Gastrocnemius medialis (tissue), 4 donors: ENCODE measurements at places on chromosomes 16 and 17. TPM values are rescaled to one million over a fixed set of nuclear protein-coding genes. Genes with fewer than 3 reads are reported as not detected.

WNT3 gene
- not detected for total RNA-seq

CSH2 gene
- not detected for total RNA-seq

RNF222 gene
- total RNA-seq: not detected

C17orf50 gene
- not detected for total RNA-seq

TMEM238L gene
- not detected for total RNA-seq

NAA60 gene
- total RNA-seq: 15.7 TPM

CRHR1 gene
- total RNA-seq: not detected

C17orf78 gene
- not detected for total RNA-seq

DNA sequence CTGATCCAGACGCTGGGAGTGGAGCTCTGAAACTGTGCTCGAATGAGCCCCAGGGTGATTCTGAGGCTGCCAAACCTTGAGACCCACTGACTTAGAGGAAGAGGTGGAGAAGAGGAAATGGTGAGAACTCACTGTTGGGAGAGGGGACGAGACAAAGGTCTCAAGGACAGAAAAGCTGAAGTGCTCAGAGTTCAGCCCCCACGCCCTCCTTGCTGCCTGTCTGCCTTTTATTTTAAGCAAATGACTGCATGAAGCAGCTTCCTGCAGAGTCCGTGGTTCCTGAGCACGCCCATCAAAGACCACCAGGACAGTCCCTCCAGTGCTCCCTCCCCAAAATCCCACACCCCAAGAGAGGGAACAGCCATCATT, 20.4 kb downstream of the COTL1 start:
- no peaks in the 10 kb centered on the region for H3K36me3 ChIP-seq
- H3K4me3 ChIP-seq: no peak overlapping the region
- no peaks in the 10 kb centered on the region for H3K4me1 ChIP-seq
- H3K27ac ChIP-seq: no peak overlapping the region
- no peak for DNase-seq

- H3K36me3 ChIP-seq: no peaks in the 10 kb centered on the region
- H3K4me3 ChIP-seq: no peak overlapping the region
- H3K27me3 ChIP-seq: no peaks in the 10 kb centered on the region
- H3K27ac ChIP-seq: no peak overlapping the region
These were observed 1.7 kb upstream of the PLK1 start for GRCh38 chr16:23676924-23677480.

DNA sequence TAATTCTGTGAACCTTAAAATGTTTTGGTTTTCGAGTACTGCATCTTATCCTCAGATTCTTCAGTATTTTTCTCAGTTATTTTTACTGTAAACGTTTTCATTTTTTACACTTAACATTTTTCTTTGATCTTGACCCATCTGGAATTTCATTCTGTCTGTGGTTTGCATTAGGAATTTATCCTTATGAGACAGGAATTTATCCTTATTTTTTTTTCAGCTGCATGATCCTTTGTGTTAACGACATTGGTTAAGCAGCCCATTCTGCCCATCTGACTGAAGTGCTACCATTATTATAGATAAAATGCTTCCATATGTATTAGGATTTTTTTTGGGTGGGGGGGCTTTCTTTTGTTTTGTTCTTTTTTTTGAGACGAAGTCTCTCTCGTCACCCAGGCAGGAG, 41.0 kb downstream of the SNX29 start:
- no peak overlapping the region for H3K4me3 ChIP-seq
- H3K36me3 ChIP-seq: no peaks in the 10 kb centered on the region
- peaks cover 6% of the 10 kb centered on the region for H3K4me1 ChIP-seq
- H3K27me3 ChIP-seq: no peaks in the 10 kb centered on the region
- no peak overlapping the region for H3K27ac ChIP-seq
- no peak for DNase-seq

- H3K4me3 ChIP-seq: no peak overlapping the region
- H3K27me3 ChIP-seq: no peaks in the 10 kb centered on the region
- no peak overlapping the region for H3K27ac ChIP-seq
- H3K36me3 ChIP-seq: no peaks in the 10 kb centered on the region
- no peak for DNase-seq
These were observed 135.1 kb upstream of the ANKFN1 start for GRCh38 chr17:56018211-56018610.

DNA sequence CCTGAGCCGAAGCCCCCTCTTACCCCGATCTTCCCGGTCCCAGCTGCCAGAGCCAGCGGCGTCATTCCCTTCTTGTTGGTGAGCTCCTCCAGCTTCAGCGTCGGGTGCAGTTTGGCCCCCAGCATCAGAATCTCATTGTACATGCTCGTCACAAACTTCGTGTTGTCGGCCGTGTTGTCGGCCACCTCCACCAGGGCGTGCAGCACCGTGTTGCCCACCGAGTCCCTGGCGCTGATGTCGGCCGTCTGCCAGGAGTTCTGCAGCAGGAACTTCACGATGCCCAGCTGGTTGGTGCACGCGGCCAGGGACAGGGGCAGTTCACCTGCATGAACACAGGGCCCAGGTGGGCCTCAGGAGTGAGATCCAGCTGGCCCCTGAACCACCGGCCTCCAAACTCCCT, 19.4 kb downstream of the TRPV1 start:
- H3K4me1 ChIP-seq: no peaks in the 10 kb centered on the region
- H3K36me3 ChIP-seq: peaks cover 53% of the 10 kb centered on the region
- no peak overlapping the region for H3K27ac ChIP-seq
- no peaks in the 10 kb centered on the region for H3K27me3 ChIP-seq
- no peak for DNase-seq

DNA sequence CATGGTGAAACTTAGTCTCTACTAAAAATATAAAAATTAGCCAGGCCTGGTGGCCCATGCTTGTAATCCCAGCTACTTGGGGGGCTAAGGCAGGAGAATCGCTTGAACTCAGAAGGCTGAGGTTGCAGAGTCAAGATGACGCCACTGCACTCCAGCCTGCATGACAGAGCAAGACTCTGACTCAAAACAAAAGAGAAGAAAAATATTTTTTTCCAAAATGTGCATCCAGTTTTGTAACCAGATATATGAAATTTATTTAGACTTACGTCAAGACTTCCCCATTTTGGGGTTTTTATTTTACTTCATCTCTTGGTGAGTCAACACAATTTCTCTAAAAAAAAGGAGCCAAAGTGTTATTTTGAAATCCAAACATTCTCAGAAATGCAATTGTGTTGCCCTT, 5.5 kb upstream of the TM4SF5 start:
- H3K27me3 ChIP-seq: no peaks in the 10 kb centered on the region
- H3K36me3 ChIP-seq: no peaks in the 10 kb centered on the region
- H3K4me1 ChIP-seq: no peaks in the 10 kb centered on the region
- no peak overlapping the region for H3K27ac ChIP-seq
- DNase-seq: no peak

DNA sequence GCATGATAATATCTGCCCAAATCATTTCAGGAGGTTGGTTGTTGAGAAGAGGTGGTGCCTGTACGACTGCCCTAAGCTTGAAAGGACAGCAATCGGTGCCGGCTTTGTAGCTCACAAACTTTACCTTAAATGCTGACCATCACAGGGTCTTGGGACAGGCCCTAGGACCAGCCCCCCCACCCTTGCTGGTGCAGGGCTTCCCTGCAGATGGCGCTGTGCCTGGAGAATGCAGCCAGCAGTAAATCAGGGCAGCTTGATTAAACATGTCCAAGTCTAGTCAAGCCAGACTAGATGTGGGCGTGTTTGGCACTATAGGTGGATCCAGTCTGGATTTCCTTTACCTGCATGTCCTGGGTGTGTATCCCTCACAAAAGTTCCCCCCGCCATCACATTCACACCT, 135.5 kb upstream of the CRHR1 start:
- H3K36me3 ChIP-seq: no peaks in the 10 kb centered on the region
- peaks cover 5% of the 10 kb centered on the region for H3K27me3 ChIP-seq
- H3K27ac ChIP-seq: no peak overlapping the region
- H3K4me3 ChIP-seq: no peak overlapping the region
- H3K4me1 ChIP-seq: no peaks in the 10 kb centered on the region

DNA sequence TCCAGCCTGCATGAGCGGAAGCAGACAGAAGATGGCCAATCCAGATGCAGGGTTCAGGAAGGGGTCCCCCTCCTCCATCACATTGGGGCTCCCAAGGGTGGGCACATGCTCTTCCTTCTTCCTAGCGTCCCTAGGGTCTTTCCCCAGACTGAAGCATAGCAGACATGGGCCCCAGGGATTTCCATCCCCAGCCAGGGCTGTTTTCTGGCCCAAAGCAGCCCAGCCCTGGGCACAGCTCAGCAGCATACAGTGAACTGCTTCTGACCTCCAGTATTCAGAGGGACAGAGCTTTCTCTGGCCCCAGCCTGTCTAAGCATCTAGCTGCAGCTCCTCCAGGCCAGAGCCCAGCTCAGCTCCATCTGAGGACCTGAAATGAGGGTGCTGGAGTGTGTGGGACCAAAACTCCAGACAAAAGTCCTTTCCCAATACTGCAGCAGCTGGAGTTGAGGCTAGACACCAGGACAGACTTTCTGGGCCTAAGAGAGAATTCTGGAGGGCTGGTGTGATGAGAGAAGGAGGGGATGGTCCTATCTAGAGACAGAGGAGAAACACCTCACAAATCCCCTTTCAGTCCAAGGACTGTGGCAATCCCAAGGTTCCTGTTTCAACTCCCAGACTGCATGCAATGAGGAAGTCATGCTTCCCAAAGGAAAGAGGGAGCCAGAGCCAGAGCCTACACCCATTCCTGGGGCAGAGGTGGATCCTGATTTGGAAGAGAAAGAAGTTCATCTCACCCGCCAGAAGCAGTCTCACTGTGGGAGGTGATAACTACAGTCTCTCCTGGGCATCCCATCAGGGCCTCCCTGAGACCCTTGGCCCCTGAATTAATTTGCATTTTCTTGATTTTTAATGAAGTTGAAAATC, 4.5 kb upstream of the FOXN1 start:
- H3K27ac ChIP-seq: no peak overlapping the region
- no peak for DNase-seq
- H3K4me1 ChIP-seq: no peaks in the 10 kb centered on the region
- no peaks in the 10 kb centered on the region for H3K36me3 ChIP-seq
- no peaks in the 10 kb centered on the region for H3K27me3 ChIP-seq

DNA sequence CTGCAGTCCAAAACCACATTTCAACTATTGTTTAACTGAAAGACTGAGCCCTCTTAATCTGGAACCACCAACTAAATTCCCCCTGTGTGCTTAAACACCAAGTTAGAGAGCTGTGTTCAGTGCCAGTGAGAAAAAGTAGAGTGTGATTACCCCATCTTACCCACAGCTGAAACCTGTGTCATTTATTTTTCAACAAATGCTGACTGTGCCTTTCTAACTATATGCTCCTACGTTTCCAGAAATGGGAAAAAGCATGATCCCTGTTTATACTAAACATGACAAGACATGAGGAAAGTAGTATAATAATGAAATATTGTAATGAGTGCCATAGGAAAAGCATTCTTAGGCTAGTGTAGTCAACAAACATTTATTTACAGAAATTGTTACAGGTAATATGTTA, 7.4 kb upstream of the TOX3 start:
- no peak overlapping the region for H3K27ac ChIP-seq
- H3K4me3 ChIP-seq: no peak overlapping the region
- H3K27me3 ChIP-seq: no peaks in the 10 kb centered on the region

GRCh38 chr16:66093191-66093590, 273.3 kb upstream of the CDH5 start:
- H3K4me1 ChIP-seq: no peaks in the 10 kb centered on the region
- H3K4me3 ChIP-seq: no peak overlapping the region
- DNase-seq: no peak
- H3K27me3 ChIP-seq: no peaks in the 10 kb centered on the region
- no peaks in the 10 kb centered on the region for H3K36me3 ChIP-seq

DNA sequence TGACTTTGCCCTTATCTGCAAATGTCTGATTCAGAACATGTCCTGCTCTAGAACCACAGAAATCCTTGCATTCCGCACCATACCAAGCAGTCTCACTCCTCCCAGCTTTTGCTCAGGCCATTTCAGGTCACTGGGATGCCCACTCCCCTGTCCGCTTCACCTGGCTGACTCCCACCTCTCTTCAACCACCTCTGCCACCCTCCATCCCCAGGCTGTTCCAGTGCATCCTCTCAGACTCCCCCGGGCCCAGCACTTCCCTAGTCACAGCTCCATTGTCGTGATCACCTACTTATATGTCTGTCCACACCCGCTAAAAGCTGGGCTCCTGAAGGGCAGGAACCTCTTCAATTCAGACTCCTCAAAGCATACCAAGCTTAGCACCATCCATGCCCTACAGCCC, 58.4 kb upstream of the CDH5 start:
- no peak for DNase-seq
- H3K27me3 ChIP-seq: no peaks in the 10 kb centered on the region
- H3K36me3 ChIP-seq: no peaks in the 10 kb centered on the region
- no peak overlapping the region for H3K27ac ChIP-seq

DNA sequence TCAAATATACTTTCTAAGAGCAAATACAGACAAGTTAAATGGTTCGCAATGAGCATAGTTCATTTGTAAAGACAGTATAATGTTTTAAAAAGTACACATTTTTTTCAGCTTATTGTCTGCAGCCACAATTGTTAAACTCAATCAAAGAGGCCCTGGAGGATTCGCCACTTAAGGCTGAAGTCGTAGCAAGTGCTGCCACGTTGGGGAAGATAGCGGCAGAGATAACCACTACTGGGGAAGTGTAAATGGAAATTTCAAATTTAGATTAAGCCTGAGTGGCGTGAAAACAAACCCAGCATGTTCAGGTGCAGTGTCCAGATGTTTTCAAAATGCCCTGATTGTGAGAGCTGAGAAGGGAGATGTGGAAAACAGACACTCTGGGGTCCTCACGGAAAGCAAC, 8.4 kb downstream of the PMP22 start:
- DNase-seq: no peak
- no peak overlapping the region for H3K4me3 ChIP-seq
- no peaks in the 10 kb centered on the region for H3K36me3 ChIP-seq
- peaks cover 76% of the 10 kb centered on the region for H3K4me1 ChIP-seq
- no peaks in the 10 kb centered on the region for H3K27me3 ChIP-seq

DNA sequence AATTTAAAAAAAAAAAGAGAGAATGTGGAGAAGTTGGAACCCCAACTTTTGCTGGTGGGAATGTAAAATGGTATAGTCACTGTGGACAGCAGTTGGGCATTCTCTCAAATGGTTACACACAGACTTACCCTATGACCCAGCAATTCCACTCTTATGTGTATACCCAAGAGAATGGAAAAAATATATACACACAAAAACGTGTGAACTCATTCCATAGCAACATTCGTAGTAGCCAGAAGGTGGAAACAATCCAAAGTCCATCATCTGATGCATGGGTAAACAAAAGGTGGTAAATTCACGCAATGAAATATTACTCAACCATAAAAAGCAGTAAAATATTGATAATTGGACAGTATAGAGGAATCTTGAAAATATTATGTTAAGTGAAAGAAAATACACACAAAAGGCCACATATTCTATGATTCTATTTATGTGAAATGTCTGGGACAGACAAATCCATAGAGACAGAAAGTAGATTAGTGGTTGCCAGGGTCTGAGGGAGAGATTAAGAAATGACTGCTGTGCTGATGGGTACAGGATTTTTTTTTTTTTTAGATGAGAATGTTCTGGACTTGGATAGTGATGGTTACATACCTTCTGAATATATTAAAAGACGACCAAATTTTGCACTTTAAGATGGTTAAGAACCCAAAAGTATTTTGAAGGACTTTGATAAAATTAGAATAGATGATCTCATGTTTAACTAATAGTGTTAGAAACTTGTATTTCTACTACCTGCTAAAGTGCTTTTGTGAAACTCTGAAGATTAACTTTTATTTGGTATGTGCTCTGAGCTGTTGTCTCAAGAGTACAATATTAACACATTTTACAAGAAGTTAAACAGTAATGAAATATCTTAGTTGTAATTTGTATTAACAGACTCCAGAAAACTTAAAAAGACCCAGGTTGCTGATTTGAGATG, 60.9 kb downstream of the MRTFB start:
- peaks cover 6% of the 10 kb centered on the region for H3K4me1 ChIP-seq
- no peaks in the 10 kb centered on the region for H3K36me3 ChIP-seq
- no peak overlapping the region for H3K4me3 ChIP-seq
